ENCODE measurements at places on chromosomes 12 and 14.

GRCh38 chr12:106022568-106023012 is 116.2 kb downstream of the NUAK1 start:
- DNase-seq = no peak
- H3K4me1 ChIP-seq = no peaks in the 10 kb centered on the region
- H3K4me3 ChIP-seq = no peak overlapping the region
- no peaks in the 10 kb centered on the region for H3K27me3 ChIP-seq
- no peaks in the 10 kb centered on the region for H3K36me3 ChIP-seq

GRCh38 chr12:57096748-57097553 is 8.0 kb downstream of the NAB2 start:
- H3K4me3 ChIP-seq = no peak overlapping the region
- DNase-seq = no peak
- H3K27me3 ChIP-seq = no peaks in the 10 kb centered on the region

DNA sequence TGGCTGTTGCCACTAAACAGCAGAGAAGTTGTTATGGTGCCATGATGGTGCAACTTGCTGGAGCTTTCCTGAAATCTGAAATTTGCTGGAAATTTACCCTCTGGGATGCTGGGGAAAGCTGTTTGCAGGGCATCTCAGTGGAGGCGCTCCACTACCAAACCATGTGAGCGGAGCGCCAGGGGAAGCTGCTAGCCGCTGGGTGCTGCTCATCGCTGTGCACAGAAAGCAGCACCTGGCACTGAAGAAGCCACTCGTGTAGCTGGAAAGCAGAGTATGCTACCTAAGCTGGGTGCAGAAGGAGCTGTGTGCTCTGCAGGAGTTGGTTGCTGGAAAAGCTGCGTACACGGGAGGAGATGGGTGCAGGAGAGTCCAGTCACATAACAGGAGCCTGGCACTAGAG is 53.0 kb downstream of the MSRB3 start:
- H3K27me3 ChIP-seq = no peaks in the 10 kb centered on the region
- H3K4me3 ChIP-seq = no peak overlapping the region
- peaks cover 14% of the 10 kb centered on the region for H3K4me1 ChIP-seq
- peaks cover 4% of the 10 kb centered on the region for H3K36me3 ChIP-seq

DNA sequence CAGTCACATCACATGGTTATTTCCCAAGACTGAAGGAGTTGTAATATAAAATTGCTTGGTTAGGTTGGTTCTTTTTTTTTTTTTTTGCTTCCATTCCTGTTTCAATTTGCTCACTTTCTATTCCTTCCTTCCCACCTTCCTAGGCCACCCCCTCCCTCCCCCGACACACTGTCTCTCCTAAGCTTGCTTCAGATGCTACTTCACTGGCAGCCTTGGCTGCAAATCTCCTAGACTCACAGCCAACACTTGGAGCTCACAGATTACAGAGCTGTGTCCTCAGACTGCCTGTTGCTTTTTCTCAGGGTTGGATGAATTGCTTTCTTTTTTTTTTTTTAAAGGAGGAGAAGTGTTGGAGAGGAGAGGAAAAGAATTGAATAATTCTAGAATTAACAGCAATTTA is 77.3 kb upstream of the GRIN2B start:
- no peaks in the 10 kb centered on the region for H3K36me3 ChIP-seq
- H3K4me1 ChIP-seq = no peaks in the 10 kb centered on the region
- H3K27ac ChIP-seq = no peak overlapping the region
